Stimulated activated CD4-positive, alpha-beta T cell treated with anti-CD3 and anti-CD28 coated beads, Interleukin-15, amount 100 ng/mL, for 1 hour (primary cell): ENCODE measurements at places on chromosomes 12 and 14.

DNA sequence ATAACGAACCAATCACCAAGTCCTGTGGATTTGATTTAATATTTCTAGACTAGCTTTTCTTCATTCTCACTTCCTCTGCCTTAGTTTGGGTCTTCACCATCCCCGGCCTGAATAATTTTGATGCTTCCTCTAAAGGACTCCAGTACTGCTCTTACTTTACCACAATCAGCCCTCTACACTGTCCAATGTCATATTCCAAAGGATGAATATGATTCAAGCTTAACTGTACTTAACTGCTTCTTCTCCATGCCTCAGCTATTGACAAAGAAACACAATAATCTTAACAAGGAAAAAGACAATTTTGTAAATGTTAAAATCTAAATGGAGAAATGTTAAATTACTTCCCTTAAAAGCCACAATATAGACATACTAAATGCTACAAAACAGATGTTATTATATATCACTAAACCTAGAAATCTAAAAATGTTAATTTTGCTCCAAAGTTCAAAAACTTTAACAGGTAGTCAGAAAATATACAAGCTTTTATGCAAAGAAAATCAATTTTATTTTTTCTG is 70.2 kb downstream of the STXBP6 start:
- DNase-seq, result no peak

DNA sequence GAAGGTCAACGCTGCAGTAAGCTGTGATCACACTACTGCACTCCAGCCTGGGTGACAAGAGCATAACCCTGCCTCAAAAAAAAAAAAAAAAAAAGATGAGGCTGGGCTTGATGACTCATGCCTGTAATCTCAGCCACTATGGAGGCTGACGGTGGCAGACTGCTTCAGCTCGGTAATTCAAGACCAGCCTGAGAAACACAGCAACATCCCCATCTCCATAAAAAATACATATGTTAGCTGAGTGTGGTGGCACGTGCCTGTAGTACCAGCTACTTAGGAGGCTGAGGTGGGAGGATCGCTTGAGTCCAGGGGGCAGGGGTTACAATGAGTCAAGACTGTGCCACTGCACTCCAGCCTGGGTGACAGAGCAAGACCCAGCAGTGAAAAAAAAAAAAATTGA is 50.4 kb downstream of the GXYLT1 start:
- no peak for DNase-seq

DNA sequence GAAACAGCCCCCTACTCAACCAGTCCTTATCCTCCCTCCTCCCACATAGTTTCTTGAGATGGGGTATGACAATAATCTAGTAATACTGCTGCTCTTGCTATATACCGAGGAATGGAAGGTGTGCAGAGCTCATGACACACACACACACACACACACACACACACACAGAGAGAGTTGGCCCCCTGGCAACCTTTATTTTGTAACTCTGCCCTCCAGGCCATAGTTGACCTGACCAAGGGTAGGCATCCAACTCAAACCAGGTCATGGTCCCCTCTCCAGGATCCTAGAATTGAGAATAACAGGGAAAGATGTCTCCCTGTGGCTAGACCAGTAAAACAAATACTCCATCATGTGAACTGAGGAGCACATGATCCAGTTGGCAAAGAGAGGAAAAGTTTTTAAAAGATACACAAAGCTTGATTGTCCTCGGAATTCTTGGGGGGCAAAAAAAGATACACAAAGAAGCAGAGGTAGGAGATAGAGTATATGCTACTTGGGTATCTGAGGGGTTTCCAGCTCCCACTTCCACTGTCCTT is 11.3 kb downstream of the ERO1A start:
- DNase-seq, result no peak

DNA sequence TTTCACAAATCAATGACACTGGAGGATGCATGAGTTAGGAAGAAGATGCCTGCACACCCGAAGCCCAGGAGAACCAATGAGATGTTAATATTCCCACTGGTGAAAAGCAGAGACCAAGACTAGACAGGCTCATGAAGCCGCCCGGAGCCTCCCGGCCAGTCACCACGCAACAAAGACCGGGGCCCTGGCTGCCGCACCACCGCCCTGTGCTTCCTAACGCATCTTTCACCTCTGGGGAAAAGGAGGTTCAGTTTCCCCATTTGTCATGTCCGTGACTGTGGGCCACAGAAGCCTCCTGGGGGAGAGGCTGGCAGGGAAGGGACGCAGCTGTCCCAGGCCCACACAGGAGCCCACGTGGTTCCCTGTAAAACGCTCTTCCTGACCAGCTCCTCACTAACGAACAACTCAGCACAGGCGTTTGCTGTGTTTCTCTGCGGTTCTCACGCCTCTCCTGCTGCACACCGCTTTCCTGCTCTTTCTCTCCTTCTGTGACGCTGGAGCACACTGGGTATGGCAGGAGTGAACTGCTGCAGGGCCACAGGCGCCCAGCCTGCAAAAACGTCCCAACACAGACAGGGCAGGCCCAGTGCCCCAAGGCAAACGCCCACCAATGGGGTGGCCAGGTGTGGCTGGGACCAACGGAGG is 10.8 kb downstream of the RIMBP2 start:
- no peak for DNase-seq

DNA sequence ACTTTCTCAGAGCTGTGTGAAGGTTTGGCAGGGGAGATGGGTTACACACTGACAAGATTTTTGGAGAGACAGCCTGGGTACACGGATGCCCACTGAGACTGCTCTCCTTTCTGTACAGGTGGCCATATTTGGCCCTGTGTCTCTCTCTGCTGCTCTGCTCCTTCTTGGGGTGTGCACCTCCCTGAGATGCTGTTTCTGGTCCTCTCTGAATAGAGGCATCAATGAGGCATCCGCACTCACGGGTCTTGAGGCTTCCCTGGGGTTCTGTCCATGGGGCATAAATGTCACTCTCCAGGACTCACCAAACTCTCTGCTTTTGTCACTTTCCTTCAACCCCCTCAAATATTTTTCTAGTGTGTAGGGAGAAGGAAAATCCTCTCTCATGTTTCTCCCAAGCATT is 77.5 kb downstream of the TTC8 start:
- DNase-seq, result no peak

DNA sequence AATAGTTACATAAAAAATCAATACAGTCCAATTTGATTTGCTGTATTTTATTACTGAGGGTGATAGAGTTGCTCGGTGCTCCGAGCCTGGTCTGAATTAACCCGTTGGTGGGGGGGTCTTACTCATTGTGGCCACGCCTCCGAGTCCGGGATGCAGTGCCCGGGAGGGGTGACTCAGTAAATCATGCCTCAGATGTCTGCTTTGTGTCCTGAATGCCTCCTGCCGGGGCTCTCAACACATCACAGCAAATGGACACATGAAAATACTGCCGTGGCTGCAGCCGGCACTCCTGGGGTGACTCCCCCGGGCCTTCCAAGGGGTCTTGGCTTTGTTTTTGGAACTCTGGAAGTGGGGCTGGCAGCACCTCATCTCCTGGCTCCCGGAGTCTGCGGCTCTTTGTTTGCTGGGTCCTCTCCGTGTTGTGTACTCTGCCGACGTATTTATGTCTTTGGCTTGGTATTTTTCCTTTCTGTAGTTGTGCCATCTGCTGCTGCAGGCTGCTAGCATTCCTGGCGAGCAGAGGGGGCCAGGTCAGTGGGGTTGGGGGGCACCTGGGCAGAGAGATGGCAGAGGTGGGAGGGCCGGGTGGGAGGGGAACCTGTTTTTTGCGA is 129.0 kb downstream of the AACS start:
- DNase-seq, result no peak

GRCh38 chr12:7609495-7609894 is 56.2 kb downstream of the APOBEC1 start:
- no peak for DNase-seq

GRCh38 chr12:17016116-17016864 is 410.3 kb upstream of the LMO3 start:
- no peak for DNase-seq

DNA sequence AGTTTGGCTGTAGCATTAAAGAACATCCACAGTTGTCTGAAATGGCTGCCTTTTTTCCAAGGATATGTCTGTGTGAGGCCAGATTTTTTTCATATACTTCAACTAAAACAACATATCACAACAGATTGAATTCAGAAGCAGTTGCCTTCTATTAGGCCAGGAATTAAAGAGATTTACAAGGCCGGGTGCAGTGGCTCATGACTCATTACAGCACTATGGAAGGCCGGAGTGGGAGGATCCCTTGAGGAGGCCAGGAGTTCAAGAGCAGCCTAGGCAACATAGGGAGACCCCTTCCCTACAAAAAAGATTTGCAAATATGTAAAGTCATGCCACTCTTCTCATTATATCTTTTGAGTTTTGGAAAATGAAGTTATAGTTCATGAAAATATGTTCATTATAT is 108.6 kb downstream of the KTN1 start:
- DNase-seq, result no peak

GRCh38 chr12:47282206-47282605 is 202.4 kb upstream of the AMIGO2 start:
- DNase-seq, result no peak

GRCh38 chr14:104346608-104347007 is 208.2 kb downstream of the KIF26A start:
- no peak for DNase-seq

GRCh38 chr12:53213348-53213747 is 6.3 kb upstream of the ITGB7 start:
- peak; percentile 73 for DNase-seq

- no peak for DNase-seq
These were observed 11.3 kb downstream of the KIF26A start for GRCh38 chr14:104149617-104150135.

- DNase-seq, result no peak
These were observed 91.3 kb downstream of the ITPR2 start for GRCh38 chr12:26741584-26742227.

DNA sequence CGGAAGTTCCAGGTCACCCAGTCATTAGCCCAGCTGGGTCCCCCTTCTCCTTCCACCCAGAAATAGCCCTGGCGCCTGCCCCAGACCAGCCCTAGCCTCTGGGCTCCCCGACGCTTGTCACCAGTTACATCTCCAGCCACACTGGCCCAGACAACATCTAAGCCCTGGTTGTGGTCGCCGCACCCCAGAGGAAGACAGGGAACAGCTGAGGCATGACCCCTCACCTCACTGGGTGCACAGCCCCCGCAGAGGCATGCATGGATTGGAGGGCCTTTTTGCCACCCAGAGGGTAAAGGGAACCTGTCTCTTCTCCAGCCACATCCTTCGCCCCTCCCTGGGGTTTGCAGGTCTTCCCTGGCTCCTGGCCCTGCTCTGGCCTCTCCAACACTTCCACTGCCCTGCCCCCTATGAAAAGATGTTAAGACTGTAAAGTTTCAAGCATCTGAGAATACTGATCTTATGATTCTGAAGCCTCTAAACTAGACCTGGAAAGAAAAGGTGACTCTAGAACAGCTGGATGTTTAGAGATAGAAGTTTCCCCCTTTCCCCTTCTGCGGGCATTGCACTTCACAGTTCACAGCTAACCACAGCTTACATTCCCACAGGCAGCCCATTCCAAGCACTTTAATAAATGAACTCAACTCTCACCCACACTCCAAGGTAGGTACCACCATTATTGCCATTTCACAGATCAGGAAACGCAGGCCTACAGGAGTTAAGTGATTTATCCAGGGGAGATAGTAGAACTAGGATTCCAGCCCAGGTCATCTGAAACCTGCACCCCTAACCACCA is 14.7 kb downstream of the TMEM119 start:
- no peak for DNase-seq

DNA sequence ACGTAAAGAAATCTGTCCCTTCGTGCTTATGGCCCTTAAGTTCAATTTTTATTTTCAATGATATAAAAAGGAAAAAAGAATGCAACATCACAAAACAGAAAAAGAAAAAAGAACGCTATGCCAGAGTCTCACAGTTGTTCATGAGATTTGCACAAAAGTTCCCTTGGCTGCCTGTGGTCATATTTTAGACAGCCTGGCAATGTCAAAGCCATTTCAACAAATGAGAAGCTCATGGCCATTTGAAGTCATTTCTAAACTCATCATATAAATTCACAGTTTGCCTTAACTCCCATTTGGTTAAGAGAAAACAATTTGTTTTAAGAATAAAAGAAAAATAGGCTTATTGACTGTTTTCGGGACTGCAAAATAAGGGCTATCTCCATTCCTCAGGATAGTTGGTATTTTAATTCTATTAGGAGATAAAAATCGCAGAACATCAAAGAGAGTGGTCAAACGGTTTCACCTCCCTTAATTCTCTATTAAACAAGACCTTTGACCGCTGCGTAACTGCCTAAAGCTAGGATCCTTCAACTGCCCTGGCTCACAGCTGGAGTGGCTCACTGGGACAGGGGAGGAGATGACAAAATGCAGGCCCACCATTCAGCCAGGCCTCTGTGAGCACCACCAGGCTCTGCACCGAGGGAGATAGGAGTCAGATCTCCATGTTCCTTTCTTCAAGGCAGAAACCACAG is 119.2 kb upstream of the DAAM1 start:
- no peak for DNase-seq

DNA sequence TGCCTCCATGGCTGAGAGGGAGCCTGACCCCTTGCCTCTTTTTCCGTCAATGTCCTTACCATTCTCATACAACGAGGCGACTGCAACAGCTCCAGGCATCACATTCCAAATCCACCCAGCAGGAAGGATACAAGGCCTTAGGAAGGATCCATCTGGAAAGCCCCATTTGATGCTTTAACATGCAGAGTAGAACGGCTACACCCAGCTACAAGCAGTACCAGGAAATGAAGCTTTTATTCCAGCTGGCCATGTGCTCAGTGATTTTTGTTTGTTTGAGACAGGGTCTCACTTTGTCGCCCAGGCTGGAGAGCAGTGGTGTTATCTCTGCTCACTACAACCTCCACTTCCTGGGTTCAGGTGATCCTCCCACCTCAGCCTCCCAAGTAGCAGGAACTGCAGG is 124.8 kb downstream of the TMEM132D start:
- DNase-seq, result no peak

GRCh38 chr12:79674629-79675028 is 16.1 kb downstream of the PAWR start:
- no peak for DNase-seq

- DNase-seq, result no peak
These were observed 6.4 kb downstream of the GPR68 start for GRCh38 chr14:91238085-91238484.
